ENCODE measurements at places on chromosomes 2 and 18.

DNA sequence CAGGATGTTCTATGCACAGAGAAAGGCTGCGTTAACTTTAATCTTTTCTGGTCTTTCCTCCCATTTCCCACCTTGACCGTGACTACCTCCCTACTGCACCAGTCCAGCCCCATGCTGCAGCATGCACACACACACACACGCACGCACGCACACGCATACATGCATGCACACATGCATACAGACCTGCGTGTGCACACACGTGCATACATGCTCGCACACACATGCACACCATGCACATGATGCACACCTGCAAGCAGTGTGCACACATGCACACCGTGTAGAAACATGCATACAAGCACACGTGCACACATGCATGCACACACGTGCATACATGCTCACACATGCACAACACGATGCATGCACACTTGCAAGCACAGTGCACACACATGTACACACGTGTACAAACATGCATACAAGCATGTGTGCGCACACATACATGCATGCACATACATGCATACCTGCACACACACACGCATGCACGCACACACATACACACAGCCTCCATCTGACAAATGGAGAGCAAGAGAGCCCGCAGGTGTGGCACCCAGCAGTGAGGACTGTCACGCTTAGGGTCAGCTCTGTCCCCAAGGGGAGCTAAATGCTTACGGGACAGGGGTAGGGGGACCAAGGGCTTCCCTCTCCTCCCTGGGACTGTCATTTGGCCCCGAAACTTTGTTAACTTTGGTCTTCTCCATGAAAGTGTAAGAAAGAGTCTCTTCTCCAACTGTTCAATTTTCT lies 18.2 kb downstream of the SNORC start:
- peak; percentile 1 for DNase-seq

DNA sequence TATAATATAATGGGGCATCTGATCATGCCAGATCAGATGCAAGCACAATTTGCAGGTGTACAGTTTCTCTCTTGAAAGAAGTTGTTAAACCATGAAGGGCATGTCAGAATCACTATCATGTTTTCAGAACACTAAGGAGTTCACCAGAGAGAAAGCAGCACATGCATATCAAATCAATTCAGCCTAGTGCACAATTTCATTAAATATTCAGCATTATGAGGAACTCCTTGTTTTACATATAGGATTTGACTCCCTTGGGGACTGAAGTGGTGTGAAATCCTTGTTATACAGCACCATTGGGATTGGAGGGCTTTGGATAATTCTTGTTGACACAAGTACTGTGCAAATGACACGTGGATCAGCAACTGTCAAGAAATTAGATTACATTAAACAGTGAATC lies 562.1 kb upstream of the KLHL29 start:
- no peak for DNase-seq

- DNase-seq, result no peak
These were observed 129.5 kb downstream of the PAX3 start for GRCh38 chr2:222169346-222169745.

- no peak for DNase-seq
These were observed 13.1 kb downstream of the QPCT start for GRCh38 chr2:37357530-37357929.

GRCh38 chr2:238100049-238100820 lies at the start of gene ESPNL:
TSS of gene ESPNL (plus strand) at chr2:238100340. CDS start at chr2:238100420, 80 bp downstream.
- DNase-seq, result no peak

- peak; percentile 22 for DNase-seq
These were observed 5.6 kb upstream of the NAPG start for GRCh38 chr18:10519999-10520935.

DNA sequence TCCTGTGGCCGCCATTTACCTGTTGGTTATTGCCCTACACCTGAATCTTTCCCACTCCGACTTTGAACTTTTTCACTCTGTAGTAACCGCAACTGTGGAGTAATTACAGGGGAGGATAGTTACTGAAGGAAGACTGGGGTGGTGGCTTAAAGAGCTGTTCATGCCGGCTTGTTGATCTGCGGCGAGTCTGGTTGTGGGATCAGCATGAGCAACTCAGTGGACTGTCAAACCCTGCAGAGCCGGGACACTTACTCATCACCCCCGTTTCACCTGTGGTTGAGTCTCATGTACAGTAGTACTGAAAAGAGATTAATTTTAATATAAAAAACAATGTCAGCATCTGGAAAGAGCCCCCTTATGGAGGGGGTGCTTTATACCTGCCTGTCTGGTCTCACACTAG lies 2.1 kb downstream of the ASB1 start:
- DNase-seq, result no peak

DNA sequence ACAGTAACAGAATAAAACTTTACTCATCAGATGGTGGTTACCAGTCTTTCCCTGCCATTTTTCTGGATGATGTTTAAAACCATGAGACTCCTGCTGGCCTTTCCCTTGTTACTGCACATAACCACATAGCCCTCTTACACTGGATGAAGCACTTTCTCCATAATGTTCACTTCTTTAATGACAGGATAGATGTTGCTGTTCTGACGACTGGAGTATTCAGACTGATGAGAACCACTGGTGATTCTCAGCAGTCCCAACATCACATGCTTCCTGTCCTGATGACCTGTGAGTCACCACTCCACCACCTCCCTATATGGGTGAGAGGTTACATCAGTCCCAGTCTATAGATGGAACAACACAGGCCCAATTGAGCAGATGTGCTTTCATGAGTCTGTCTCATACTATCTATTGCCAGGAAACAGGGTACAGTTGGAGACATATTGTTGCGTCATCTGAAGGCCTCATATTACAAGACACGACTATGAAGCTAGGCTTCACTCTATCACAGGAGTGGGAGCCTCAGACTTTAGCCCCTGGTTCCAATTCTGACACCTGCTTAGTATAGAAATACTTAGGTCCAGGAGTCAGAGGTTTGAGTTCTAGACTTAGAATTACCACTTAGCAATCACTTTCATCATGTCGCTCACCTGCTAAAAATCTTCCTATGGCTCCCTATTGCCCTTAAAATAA lies 145.7 kb upstream of the KLF7 start:
- DNase-seq, result no peak

DNA sequence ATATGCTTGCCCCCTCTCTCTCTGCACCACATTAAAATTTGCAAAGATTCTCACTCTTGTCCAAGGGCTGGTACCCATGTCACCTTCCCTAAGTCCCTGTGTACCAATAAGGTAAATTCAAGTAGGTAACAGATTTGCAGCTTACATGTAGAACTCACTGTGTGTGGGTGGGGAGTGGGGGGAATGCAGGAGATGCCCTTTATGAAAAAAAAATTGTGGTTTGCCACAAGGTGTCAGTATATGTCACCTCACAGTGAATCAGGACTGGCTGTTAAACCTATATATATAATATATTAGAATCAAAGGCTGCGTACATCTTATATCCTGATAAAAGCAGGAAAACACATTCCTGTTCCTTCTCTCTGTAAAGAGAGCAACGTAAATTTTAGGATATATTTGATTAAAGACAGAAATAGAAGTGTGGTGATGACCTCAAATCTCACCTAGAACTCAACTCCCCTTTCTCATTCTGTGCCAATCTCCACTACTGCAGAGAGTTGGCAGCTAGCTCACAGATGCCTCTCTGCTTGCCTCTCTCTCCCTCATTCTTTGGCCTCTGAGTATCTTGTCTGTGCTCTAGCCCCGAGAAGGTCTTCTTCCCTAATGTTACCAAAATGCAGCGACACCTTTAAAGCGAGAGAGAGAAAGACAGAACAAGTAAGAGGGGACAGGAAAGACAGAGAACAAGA lies 536 bp downstream of the XDH start:
- DNase-seq, result no peak

- no peak for DNase-seq
These were observed 40.7 kb upstream of the NEMP2 start for GRCh38 chr2:190575263-190575662.

DNA sequence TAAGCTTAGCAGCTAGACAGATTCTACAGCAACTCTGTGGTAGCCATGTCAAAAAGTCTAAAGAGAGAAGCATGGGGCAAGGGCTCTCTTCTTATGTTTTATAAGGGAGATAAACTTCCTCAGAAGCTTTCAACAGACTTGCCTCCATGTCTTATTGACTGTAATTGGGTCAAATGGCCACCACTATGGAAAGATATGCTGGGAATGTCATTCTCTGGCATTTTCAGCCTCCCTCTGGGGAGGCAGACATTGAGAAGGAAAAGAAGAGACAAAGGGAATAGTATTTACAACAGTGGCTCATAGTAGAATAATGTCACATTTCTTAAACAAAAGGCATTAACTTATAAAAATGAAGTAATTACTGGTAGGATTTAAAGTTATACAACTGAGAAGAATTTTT lies 1964.5 kb upstream of the PIK3C3 start:
- DNase-seq, result no peak

GRCh38 chr2:241762933-241763369 lies 13.7 kb upstream of the GAL3ST2 start:
- no peak for DNase-seq

- no peak for DNase-seq
These were observed 10.6 kb downstream of the DGUOK start for GRCh38 chr2:73937103-73937885.

DNA sequence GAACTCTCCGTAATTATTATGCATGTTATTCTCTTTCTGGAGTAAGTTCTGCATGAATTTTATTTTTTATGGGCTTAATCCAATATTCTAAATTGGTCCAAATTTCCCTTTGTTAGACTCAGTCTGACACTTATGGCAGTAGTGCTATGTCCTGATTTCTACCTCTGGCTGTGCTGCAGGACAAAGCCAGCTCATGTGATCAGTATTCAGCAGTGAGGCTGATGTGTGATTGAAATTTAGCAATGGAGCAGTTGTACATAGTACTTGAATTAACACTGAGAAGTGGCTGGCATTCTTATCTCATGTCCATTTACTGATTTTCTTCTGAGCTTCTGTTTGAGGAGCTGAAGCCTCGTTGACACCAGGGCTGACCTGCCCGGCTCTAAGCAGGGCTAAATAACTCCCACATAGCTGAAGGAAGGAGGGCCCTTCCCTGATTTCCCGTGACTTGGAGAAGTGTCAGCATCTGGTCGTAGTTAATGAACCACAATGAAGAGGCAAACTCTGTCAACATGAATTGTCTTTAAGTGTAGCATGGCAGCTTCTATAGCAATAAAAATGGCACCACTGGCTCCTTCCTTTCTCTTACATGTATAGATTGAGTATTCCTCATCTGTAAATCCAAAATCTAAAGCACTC lies 159.0 kb upstream of the RASGRP3 start:
- no peak for DNase-seq

DNA sequence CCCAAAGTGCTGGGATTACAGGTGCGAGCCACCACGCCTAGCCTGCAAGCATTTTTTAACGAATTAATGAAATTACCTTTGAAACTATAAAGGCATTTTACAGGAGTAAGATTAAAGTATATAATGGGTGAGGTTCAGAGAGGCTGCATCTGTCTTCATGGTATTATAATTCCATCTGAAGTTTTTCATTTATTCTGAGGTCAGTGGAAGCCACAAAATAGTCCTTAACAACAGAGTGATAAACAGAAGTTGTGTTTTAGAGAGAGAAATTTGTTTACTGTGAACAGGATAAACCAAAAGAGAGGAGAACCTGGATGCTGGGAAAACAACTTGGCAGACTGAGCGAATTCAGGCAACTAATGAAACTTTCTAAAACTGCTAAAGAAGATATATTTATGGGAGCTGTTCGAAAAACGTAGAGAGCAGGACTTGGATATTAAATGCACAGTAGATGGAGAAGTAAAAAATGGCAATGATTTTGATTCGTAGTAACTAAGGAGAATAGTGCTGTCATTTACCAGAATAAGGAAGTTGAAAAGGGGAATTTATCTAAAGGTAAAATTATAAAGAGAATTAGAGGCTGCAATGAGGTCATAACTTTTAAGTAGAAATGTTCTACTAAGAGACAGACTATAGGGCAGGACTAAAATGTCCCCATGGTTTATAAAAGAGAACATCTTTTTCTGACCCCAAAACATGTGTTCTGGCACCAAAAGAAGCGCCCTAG lies 37.9 kb upstream of the ITGA4 start:
- DNase-seq, result no peak

DNA sequence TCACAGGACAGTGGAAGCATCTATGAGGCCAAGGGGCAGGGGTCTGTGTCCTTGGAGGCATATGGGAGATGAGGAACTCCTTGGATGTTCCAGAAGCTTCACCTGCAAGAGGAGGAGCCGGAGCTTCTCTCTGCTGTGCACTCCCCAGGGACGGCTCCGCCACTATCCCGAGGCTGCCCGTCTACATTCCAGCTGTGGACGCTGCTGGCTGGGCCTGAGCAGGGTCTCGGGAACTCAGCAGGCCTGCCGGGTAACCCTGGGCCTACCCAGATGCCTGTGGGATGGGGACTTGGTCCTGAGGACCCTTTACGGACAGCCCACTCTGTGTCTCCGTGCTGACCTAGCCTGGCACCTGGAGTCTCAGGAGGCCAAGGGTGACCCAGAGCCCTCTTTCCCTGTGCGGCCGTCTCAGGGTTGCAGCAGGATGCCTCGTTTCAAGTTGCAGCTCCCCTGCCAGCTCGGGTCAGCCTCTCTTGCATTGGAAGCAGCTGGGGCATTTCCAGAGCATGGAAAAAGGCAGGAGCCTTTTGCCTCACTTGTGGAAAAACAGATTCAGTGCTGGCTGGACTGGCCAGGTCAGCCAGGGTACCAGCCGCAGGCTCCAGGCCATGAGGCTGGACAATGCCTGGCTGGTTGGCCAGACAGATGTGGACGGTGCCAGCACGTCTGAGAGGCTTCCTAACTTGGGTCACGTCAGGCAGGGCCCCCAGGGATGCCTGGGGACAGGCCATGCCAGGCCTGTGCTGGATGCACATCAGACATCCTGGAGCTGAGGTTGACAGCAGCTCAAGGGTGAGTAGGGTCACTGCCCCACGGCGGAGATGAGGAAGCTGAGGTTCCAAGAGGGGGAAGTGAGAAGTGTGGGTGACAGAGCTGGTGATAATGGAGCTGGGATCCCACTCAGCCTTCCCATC lies 41.5 kb downstream of the SCTR start:
- no peak for DNase-seq

- DNase-seq, result no peak
These were observed 40.2 kb upstream of the ZNF638 start for GRCh38 chr2:71291398-71291797.

GRCh38 chr2:240320204-240320993 lies 115.1 kb upstream of the GPC1 start:
- no peak for DNase-seq

DNA sequence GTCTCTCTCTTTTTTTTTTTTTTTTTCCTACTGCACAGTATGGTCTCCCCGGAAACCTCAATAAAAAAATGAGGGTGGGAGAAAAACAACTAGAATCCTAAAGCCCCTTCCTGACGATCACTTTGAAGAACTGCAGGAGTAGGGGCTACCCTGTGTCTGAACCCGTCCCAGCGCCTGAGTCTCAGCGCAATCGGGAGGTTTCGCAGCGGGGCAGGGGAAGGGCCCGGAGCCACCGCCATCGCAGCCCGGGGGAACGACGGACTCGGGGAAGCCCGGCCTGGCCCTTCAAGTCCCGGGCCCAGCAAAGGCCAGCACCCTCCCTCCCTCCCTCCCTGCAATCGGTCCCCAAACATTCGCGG lies 411 bp downstream of the NARS1 start:
- DNase-seq, result no peak

GRCh38 chr18:68448736-68449135 lies 266.2 kb downstream of the TMX3 start:
- no peak for DNase-seq
